ENCODE measurements at places on chromosomes 12 and 14. TPM values are rescaled to one million over a fixed set of nuclear protein-coding genes. Genes with fewer than 3 reads are reported as not detected.

ARL1 gene
- 53.3 TPM for total RNA-seq

HOXC12 gene
- not detected for total RNA-seq

AICDA gene
- not detected for total RNA-seq

ADCY6 gene
- 79.5 TPM for total RNA-seq

CTSG gene
- total RNA-seq: not detected

TAS2R30 gene
- total RNA-seq: 1.4 TPM

GRCh38 chr14:69101331-69101826 is 51.5 kb downstream of the DCAF5 start:
- DNase-seq: no peak

- DNase-seq: no peak
These were observed 170.9 kb downstream of the SEC23A start for GRCh38 chr14:38931969-38932652.

DNA sequence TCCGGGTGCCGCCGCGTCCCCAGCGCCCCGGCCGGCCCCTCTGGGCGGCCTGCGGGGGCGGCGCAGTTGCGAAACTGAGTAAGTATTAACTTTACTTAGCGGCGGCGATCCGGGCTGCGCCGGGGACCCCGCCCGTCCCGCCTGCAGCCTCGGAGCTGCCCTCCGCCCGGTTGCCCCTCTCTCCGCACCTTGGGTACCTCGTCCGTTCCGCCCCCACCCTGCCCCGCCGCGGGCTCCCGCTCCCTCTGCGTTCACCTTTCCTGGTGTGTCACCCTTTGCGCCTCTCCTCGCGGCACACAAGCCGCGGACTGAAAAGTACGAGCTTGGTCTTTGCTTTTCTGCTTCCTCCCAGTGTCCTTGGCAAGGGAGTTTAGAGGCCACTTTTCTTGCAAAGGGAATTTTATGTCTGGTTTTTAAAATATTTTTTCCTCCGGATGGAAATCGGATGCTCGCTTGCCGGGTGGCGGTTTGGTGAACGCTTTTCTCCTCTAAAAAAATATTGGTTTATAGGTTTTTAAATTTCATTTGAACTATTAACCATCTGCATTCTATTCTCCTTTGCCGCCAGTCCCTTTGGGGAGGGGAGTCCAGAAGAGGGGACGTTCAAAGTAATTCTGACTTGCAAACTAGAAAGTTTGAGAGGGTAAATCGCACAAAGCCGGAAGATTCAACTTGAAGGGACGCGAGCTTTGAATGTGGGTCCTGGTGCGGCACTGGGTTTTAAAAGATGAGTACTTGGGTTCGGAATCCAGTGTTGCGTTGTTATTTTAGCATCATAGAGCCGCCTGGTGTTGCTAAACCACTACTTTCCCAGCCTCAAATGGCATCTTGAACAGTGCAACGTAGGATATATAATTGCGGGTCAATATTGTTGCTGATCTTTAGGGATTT is 834 bp downstream of the RASSF8 start:
- peak; percentile 24 for DNase-seq

DNA sequence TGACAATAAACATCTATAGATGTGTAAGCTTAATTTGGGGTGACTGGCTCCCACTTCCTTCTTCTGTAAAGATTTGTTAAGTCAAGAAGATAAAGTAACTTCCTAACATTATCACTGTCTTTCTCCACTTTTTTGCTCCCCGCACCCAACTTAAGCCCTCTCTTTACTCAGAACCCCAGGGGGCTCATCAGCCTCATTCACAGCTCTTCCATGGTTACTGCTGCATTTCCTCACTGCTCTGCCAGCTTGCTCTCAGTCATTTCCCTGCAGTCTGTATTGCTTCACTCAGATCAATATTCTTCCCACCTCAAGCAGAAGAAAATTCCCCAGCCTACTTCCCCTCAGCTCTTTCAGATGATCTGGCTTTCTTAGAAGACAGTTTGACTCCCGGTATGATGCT is 102.0 kb downstream of the PIK3C2G start:
- DNase-seq: no peak

GRCh38 chr14:33370426-33370825 is 431.7 kb downstream of the NPAS3 start:
- DNase-seq: no peak

- DNase-seq: no peak
These were observed 230.2 kb upstream of the TBX3 start for GRCh38 chr12:114913871-114914801.

- no peak for DNase-seq
These were observed 45.6 kb downstream of the DDX11 start for GRCh38 chr12:31119192-31119802.

DNA sequence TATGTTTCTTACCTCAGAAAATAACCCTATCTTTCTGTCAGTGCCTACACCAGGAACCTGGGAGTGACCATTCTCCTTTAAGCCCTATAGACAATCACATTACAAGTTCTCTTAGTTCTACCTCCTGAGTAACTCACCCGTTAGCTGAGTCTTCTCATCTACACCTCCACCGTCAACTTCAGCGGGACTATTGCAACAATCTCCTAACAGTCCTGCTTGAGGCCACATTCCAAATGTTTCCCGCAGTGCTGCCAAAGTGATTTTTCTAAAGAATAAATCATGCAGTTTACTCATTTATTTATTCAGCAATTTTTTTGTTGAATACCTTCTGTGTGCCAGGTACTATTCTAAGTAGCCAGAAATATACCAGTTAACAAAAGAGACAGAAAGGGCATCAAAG is 285.0 kb upstream of the GRIP1 start:
- DNase-seq: no peak

DNA sequence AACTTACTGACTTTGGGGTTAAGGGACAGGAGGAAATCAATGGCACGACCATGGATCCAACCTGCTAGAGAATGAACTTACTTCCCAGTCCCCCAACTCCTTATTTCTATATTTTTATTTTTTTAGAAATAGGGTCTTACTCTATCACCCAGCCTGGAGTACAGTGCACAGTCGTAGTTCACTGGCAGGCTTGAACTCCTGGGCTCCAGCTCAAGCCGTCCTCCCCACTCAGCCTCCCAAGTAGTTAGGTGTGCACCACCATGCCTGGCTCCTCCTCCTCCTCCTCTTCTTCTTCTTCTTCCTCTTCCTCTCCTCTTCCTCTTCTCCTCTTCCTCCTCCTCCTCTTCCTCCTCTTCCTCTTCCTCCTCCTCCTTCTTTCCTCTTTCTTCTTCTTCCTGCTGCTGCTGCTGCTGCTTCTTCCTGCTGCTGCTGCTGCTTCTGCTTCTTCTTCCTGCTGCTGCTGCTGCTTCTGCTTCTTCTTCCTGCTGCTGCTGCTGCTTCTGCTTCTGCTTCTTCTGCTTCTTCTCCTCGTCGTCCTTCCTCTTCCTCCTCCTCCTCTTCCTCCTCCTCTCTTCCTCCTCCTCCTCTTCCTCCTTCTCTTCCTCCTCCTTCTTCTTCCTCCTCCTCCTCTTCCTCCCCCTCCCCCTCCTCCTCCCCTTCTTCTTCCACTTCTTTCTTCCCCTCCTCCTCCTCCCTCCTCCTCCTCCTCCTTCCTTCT is 390.1 kb upstream of the RGS6 start:
- DNase-seq: no peak

- no peak for DNase-seq
These were observed 87.6 kb downstream of the EML1 start for GRCh38 chr14:99880651-99881420.

GRCh38 chr12:131747276-131748177 is 36.6 kb downstream of the SFSWAP start:
- DNase-seq: no peak

GRCh38 chr12:109450980-109451379 is 26.1 kb downstream of the KCTD10 start:
- DNase-seq: no peak

GRCh38 chr12:67853204-67853603 is 136.0 kb upstream of the IFNG-AS1 start:
- DNase-seq: no peak

- DNase-seq: no peak
These were observed 12.2 kb downstream of the ITPK1 start for GRCh38 chr14:93103392-93104080.

All from neural crest cell (in vitro differentiated cells).